ENCODE measurements at places on chromosomes 13 and 19.

- no peak for DNase-seq
Observed at GRCh38 chr13:81606074-81606473, 1265.1 kb upstream of the SPRY2 start.

DNA sequence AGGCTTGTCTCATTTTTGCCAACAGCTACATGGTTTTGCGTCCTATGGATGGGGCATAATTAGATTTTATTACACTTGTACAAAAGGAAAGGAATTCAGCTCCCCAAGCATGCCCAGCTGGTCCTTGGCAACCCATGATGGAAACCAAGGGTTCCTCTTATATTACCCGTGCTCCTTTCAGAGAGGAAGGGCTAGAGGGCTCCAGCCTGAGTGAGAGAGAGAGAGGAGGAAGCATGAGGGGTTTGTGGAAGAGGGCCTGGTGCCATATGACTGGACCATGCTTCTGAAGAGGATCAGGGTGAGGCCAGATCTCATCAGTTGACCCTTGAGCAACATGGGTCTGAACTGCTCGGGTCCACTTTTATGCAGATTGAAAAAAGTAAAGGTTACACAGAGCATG, 3.5 kb upstream of the RPS9 start:
- DNase-seq, result no peak

DNA sequence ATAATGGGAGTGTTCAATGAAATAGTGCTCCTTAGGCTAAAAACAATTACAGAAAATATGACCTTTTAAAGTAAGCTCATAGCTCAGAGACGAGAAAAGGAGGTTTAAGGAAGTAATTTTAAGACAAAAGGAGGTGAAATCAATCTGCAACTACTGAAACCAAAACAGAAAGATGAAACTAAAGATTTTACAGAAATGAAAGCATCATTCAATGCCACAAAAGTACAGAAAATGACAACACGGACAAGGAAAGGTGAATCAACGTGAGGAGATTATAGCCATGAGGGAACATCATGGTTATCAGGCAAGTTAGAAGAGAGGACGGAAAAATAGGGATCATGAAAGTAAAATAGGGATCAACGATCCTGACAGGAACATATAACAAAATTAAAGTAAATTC, 745.2 kb downstream of the PCDH17 start:
- no peak for DNase-seq

GRCh38 chr19:4363571-4364304, 20.4 kb downstream of the MPND start:
- DNase-seq, result no peak

GRCh38 chr13:26095338-26095737, 43.5 kb upstream of the SHISA2 start:
- DNase-seq, result no peak

DNA sequence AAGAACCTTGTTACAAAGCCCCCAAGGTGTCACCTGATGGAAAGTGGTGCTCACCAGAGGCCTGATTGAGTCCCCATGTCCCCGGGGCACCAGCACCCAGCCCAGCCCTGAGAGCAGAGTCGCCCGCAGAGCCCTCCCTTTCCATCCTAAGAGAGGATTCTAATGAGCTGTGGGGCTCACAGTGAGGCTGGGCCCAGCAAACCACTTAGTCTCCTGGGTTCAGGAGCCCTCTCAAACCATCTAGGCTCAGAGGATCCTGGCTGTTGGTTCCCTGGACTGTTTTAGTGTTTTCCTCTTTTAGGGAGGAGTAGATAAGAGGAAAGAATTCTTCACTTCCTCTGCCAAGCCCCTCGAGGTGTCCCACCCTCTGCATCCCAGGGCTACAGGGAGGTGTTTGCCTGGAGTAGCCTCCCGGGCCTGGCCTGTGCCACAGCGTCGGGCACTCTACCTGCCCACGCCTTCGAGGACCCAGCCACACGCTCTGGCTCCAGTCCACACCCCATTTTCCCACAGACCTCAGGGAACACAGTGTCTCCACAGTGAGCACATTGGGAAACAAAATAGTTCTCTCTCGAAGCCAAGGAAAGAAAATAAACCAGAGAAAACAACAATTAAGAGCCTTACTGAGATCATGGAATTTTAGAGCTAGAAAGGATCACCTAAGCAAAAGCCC, 34.4 kb downstream of the DHRS12 start:
- DNase-seq, result no peak

DNA sequence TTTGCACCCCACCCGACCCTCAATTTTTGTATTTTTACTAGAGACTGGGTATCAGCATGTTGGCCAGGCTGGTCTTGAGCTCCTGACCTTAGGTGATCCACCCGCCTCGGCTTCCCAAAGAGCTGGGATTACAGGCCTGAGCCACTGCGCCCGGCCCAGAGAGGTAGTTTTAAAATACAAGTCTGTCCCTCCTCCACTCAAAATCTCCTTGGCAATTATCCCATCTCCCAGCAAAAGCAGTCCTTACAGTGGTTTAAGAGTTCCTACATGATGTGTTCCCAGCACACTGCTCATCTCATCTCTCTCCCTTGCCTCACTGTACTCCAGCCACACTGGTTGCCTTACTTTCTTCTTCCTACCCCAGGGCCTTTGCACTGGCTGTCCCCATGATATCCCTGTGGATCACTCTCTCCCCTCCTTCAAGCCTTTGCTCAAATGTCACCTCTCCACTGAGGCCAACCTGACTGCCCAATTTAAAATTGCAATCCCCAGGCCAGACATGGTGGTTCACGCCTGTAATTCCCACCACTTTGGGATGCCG, 24.3 kb downstream of the LRFN3 start:
- no peak for DNase-seq

- no peak for DNase-seq
Observed at GRCh38 chr13:44303681-44304432, 69.8 kb upstream of the SERP2 start.

- no peak for DNase-seq
Observed at GRCh38 chr13:83752141-83752540, 130.1 kb downstream of the SLITRK1 start.

DNA sequence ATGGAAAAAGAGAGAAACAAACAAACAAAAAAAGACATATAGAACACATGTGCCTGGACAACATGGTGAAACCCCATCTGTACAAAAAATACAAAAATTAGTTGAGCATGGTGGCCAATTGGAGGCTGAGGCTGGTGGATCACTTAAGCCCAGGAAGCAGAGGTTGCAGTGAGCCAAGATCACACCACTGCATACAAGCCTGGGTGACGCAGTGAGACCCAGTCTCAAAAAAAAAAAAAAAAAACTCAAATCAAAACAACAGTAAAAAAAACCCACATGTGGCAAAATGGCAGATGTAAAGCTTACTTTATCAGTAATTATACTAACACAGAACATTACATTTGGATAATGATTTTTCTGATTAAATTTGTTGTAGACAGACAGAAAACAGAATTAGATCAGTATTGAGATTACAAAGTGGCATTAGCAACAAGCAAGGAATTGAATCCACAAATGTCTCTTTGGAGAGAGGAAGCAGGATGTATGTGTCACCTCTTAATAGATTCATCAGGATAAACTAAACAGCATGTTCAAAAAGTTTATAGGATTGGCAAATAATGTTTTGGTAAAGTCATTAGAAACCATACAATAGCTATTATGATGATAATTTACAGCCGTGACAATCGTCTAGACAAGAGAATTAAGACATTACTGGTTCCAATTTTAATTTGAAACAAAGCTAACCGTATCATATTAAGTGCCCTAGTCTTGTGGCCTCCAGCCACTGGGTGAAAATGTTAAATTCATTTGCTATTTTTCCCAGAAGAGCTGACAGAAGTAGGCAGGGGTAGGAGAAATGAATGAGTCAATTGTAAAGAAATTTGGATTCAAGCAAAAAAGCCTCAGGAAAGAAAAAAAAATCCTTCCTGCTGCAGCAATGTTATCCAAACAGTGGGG, 206.0 kb downstream of the FGF14 start:
- no peak for DNase-seq

DNA sequence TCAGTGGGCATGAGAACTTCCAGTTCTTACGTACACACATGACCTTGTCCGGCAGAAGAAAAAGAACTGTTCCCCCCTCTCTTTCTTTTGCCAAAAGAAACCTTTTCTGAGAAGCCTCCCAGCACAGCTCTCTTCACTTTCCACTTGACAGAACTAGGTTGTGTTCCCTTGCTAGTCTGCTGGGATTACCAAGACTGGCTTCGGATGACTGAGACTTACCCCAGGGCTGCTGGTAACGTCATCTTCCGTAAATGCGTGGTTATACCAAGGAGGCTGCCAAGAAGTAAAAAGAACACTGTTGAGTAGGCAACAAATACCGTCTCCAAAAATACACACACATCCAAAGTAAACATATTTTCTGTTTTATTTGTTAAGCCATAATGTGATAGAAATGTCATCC, 908.2 kb downstream of the EFNB2 start:
- no peak for DNase-seq

DNA sequence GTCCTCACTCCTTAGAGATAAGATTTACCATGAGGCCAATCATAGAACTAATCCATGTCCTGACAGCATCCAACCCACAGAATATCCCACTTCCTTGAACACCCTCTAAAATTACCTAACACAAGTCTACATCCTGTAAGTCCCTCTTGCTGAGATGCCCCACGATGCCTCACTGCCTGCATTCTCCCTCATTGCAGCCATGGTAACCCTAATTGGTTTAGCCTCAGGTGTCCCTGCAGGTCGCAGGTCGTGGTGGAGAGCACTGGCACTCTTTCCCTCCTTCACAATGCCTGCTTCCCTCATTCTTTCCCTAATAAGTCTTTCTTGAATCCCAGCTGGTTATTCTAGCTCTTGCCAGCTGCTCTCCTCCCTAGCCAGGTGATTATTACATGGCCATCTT, 35.3 kb upstream of the MYO16 start:
- no peak for DNase-seq

DNA sequence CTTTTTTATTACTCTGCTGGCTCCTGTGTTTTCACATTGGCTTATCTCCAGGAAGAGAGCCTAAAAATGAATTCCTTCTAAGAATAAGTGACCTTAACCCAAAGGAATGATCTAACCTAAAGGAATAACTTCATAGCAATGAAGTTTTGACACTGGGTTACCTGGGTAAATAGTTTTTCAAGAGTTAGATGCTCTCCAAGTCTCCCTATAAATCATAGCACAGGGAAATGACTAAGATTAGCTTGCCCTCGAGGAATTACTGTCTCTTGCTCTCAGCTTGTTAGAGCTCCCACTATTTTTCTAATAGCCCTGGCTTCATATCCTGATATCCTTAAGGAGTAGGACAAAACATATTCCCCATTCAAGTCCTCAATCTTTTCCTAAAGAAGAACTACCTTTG, 66.3 kb downstream of the SPRY2 start:
- DNase-seq, result no peak

DNA sequence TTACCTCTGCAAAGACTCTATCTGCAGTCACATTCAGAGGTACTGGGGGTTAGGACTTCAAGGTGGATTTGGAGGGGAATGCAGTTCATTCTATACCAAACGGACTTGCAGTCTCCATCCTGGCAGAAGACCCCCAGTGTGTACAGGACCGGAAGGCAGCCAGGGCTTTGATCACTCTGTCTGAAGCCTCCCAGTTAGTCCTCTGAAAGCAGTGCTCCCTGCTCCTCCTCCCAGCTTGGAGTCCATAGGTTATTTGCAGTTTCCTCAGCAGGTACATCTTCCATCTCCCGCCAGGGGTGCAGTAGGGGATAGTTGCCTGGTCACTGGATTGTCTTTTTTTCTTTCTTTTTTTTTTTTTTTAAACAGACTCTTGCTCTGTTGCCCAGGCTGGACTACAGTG, 78.8 kb upstream of the KCTD15 start:
- no peak for DNase-seq

- DNase-seq, result no peak
Observed at GRCh38 chr13:25819856-25820530, 231.8 kb downstream of the SHISA2 start.

DNA sequence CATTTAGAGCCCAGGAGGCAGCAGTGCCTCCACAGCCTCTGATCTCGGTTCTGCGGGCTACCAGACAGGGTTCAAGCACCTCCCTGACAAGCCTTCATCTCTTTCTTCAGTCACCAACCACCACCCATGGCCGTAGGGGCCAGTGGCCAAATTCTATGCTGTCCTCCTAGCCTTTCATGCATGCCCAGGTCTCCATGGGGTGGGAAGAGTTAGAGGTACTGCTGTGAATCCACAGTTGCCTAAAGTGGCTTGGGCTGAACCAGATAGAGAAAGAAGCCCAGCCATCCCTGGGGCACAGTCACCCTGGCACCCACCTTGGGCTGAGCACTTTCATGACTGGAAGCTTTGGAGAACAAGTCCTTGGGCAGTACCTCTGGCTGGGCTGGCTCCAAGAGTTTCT, 97.4 kb downstream of the ZDHHC20 start:
- no peak for DNase-seq

DNA sequence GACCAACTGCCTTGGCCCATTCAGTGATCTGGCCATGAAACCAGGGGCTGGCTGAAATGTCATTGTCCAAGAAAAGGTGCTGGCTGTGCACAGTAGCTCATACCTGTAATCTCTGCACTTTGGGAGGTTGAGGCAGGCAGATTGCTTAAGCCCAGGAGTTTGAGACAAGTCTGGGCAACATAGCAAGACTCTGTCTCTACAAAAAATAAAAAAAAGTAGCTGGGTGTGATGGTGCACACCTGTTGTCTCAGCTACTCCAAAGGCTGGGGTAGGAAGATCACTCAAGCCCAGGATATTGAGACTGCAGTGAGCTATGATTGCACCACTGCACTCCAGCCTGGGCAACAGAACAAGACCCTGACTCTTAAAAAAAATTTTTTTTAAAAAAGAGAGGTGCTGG, 28.6 kb upstream of the C19orf12 start:
- DNase-seq, result no peak

DNA sequence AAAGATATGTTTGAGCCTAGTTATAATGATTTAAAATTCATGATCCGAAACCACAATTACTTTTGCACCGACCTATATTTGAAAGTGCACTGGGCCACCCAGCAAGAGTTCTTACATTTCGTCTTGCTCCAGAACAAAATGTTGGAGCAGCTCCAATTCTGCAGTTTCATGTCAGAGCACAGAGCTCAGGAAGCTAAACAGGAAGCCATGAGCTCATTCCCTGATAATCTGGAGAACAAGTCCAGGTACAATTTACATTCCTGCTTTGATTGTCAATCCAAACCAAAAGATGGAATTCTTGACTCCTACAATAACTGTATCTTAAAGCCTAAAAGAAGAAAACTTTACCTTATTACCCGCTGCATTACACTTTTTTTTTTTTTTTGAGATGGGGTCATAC, 131.8 kb downstream of the KCTD12 start:
- DNase-seq, result no peak

GRCh38 chr19:6983448-6983847, 37.8 kb downstream of the MBD3L2B start:
- DNase-seq, result no peak

DNA sequence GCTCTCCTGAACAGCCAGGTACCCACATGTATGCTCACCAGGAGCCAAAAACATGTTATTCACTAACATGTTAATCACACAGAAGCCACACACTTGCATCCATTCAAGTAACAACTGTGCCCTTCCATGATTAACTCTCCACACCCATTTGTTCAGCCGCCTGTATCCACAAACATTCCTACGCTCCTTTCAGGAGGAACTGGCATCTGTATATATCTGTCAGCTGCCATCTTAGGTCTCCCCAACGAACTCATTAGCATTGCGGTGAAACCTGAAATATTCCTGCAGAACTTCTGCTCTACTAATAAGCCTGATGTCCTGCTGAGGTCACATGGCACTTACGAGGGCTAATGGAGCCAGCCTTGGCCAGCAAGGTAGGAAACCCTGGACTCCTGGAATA, 33.0 kb downstream of the OLFM2 start:
- DNase-seq, result no peak

All from activated naive CD4-positive, alpha-beta T cell treated with anti-CD3 and anti-CD28 coated beads, Interleukin-2, amount 10 ng/mL, durations not matched to agents 7 days and 5 days (primary cell).